SHP77 treated with DMSO at 0.1 percent for 48 hours (cell line): ENCODE measurements at places on chromosomes 7 and 10.

GRCh38 chr10:51075043-51075872 is 971 bp downstream of the PRKG1 start:
- DNase-seq: no peak

DNA sequence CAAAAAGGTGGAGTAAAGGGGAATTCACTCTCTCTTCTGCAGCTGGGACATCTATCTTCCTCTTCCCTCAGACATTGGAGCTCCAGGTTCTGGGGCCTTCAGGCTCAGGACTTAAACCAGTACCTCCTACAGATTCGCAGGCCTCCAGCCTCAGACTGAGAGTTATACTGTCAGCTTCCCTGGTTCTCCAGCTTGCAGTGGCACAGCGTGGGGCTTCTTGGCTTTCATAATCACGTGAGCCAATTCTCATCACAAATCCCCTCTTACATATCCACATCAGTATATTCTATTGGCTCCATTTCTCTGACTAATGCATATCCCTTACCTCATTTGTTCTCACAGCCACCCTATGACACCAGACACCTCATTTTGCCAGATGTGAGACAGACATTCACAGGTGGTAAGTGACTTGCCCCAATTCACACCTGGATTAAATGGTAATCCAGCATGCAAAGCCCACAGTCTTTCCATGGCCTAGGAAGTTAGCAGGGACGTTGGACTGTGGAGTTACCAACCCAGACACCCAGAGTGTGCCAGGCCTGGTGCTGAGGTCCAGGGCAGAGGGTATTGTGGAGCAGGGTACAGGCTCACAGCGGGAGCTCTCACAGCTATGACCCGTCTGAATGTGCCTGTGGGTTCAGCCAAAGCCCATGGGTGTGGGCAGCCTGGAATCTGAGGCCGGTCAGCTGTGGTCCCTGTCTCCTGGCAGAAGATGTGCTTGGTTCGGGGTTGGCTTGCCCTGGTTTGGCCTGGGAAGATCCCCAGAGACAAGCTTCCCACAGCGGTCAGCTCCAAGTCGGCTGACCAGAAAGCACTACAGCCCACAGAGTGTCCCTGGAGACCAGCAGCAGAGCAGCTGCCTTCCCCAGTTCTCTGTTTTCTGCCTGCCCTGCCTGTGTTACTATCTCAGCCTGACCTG is 18.4 kb upstream of the ZCCHC24 start:
- no peak for DNase-seq

DNA sequence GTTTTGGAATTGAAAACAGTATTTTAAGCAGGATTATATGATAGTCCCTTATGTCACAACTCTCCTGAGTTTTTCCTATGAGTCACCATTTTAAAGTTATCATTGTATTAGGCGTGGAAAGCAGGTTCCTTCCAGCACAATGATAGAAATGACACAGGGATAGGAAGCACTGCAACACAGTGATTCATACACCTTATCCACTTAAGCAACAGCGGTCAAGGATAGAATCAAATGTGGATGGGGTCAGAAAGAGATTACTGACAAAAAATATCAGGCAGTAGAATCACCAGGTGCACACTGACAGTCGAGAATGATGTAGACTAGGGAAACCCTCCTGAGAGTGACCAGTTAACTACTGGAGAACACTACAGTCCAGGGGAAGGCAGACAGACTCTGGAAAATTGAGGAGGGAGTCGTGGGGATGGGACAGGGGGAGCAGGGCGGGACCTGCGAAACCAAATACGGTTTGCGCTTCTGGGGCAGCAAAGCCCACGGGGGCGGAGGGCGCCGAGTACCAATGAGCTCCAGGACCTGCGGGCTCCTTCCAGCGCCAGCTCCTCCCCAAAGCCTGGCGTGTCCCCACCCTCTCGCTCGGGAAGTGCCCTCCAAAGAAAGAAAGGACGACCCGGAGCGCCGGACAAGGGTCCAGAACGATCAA is 479 bp downstream of the PNPLA8 start:
- peak; percentile 73 for DNase-seq

- no peak for DNase-seq
Measured at GRCh38 chr10:88769384-88769783, 9.6 kb downstream of the LIPN start.

GRCh38 chr10:118557946-118558345 is 37.5 kb downstream of the PRLHR start:
- no peak for DNase-seq

DNA sequence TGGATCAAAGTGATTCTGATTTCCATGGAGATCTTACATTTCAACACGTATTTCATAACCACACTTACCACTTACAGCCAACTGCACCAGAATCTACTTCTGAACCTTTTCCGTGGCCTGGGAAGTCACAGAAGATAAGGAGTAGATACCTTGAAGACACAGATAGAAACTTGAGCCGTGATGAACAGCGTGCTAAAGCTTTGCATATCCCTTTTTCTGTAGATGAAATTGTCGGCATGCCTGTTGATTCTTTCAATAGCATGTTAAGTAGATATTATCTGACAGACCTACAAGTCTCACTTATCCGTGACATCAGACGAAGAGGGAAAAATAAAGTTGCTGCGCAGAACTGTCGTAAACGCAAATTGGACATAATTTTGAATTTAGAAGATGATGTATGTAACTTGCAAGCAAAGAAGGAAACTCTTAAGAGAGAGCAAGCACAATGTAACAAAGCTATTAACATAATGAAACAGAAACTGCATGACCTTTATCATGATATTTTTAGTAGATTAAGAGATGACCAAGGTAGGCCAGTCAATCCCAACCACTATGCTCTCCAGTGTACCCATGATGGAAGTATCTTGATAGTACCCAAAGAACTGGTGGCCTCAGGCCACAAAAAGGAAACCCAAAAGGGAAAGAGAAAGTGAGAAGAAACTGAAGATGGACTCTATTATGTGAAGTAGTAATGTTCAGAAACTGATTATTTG is 15.3 kb downstream of the HNRNPA2B1 start:
- DNase-seq: no peak
